Daoy (cell line): ENCODE measurements at places on chromosomes 6 and 20.

DNA sequence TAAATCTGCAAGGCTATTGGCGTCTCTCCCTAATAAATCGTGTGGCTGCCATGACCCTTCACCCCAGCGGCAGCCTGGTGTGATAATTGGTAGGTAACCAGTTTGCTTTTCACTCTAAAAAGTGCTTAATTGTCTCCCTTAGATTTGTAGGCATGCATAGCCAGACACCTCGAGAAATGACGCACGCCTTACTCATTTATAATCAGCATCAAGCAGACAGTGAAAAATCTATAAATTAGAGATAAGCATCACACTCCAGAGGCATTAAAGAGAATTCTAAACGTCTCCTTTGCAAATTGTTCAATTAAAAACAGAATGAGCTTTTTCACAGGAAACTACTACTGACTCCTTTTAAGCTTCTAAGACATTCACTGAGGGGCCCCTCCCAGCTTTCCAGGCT is 110.2 kb upstream of the RPS6KA2 start:
- DNase-seq = peak; percentile 45

GRCh38 chr6:131960371-131961133 is 9.4 kb upstream of the CCN2 start:
- DNase-seq = no peak

DNA sequence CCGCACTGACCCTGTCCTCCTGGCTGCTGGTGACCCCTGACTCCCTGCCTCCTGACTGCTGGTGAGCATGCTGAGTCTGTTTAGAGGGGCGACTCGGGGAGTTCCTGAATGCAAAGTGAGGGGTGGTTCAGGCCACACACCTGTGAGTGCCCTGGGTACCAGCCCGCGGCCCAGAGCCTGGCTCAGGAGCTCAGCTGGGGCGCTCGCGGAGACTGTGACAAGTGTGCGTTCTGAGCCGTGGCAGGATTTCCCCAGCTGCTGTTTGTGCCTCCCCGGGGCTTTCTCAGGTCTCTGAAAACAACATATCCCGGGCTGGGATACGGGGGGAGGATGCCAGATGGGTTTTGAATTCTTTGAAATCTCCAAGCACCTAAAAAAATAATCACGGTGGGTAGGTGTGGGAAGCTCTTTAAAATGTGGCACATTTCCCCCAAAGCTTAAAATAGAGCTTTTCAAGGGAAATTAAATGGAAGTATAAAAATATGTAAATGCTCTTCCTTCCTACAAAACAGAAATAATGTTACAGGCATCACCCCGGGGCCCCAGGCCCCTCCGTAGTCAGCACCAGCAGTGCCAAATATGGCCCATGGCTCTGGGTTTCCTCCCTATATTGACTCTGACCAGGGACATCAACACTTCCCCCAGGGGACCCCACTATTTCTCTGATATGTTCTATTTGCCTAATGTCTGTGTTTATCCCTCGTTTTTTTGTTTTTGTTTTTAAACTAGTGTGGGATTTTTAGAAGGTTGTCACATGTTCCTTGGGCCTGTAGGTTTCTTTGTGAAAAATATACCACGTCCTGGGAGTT is 49.9 kb upstream of the TAGAP start:
- no peak for DNase-seq

DNA sequence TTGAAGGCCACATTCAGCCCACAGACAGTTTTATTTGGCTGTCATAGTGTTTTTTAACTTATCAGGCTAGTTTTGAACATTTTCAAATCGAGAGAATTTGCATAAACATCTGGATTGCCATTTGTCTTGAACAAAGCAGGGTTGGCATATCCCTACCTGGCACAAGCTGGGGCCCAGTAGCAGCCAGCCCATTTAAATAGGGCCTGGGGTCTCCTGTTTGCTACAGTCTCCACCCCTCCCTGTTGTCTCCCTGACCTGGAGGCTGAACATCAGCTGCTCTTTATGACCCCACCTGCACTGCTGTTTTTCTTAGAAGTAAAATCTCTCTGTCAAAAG is 10.5 kb downstream of the BCAS4 start:
- no peak for DNase-seq

DNA sequence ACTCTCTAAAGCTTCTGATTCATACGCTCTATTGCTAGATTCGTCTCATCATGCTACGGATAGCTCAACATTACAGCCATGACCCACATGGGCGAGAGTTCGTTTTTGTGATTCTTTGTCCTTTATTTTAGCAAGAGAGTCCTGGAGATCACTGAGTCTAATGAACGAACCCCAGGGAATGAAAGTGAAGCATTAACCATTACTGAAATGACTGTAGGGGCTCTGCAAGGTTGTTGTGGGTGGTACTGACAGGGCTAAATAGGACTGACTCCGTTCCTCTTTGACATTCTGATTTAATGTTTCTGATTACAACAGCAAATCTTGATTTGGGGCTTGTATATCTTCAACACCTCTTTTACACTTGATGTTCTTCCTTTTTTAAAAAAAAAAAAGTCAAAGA is 13.7 kb upstream of the RTF2 start:
- no peak for DNase-seq

DNA sequence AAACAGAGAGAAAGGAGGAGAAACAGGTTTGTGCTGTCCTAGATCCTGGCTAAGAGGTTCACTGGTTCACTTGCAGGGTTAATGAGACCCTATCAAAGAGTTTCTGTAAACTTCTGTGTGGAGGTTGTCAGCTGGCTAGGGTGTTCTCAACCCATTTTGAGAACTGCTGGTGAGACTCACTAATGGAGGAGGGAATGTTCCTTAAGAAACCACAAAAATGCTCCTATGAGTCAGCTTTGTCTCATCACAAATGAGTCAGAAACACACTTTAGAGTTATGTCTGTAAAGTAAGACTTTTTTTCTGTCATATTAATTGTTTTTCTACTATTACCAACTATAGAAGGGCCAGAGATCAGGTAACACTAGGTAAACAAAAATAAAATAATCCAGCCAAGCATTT is 884.4 kb downstream of the PHF3 start:
- DNase-seq = peak; percentile 2

GRCh38 chr6:75275067-75275466 is 9.5 kb downstream of the TMEM30A start:
- DNase-seq = peak; percentile 65

DNA sequence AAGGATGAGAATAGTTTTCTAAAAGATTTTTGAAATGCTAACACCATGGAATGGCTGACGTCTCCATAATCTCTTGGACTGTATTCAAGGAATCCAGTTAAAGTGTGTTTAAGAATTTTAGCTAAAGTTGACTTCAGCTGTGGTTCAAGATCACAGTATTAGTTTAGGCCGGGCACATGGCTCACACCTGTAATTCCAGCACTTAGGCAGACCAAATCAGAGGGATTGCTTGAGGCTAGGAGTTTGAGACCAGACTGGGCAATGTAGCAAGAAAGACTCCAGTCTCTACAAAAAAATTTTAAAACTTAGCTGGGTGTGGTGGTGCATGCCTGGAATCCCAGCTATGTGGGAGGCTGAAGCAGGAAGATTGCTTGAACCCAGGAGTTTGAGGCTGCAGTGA is 68.2 kb downstream of the RFPL4B start:
- DNase-seq = no peak

- no peak for DNase-seq
Observed at GRCh38 chr6:44564906-44565524, 177.5 kb downstream of the CDC5L start.

GRCh38 chr6:150366118-150366778 is 2.6 kb upstream of the IYD start:
- DNase-seq = no peak

DNA sequence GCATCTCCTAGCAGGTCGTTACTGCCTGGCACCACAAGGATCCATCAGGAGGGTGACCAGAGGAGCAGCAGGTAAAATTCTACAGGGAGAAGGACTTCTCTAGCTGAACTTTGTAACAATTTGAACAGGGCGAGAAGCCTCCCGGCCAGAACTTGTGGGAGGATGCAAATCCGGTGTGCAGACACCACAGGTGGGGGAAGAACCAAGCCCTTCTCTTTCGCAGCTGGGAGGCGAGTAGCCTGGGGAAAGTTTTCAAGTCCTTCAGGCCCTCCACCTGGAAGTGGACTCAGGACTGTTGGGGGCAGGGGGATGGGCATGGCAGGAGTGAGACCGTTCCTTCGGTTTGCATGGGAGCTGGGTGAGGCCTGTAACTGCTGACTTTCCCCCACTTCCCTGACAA is 42.7 kb upstream of the FAM210B start:
- DNase-seq = no peak

- DNase-seq = peak; percentile 79
Observed at GRCh38 chr20:35215066-35215956, 11.2 kb upstream of the MMP24 start.

DNA sequence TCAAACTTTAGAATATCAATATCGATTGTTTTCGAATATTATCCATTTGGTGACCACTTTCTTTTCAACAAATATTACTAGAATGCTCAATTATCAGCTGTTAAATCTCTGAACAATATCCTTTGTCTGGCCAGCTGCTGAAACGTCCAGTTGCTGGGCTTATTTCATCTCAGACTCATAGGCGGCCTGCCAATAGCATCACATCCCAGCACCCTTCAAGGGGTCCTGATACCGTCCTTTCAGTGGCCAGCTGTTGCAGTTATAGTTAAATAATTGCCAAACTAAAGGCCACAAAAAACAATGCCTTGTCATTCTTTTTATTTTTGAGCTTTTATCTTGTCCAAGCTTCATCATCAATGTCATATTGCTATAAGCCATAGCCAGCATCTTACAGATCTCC is 1006.8 kb upstream of the MANEA start:
- no peak for DNase-seq

DNA sequence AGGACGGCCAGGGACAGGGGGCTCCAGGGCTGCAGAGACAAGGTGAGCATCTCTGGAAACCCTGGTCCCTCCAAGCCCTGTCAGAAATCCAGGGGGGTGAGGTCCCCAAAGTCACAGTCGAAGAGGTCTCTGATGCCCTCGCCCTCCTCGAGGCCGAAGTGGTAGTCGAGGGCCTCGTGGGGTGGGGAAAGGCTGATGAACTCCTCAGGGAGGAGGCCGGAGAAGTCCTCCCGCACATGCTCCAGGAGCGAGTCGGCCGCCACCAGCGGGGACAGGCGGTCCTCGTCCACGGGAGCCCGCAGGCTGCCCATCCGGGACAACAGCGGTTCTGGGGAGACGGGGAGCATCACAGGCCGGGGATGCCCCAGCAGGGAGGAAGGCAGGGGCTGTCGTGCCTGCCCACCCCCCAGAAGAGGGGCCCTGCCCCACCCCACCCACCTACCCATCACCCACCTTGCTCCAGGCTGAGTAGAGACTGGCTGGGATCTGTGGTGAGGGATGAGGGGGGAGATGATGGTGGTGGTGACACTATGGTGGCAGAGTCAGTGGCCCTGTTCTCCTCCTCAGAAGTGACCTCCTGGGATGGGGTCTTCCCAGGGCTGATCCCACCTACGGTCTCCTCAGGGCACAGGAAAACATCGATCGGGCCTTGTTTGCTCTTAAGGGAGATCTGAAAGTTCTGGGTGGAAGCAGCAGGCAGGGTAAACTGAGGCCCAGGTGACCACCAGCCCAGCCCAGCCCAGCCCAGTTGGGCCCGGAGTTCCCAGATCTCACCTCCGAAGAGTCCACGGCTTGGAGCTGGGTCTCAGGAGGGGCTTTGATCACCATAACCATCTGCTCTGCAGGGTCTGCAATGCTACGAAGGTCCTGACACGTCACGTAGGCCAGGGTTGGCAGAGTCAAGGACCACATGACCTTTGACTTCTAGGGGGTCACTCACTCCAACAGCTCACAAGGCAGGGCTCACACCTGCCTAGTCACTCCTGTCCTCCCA is 2.7 kb upstream of the NECAB3 start:
- DNase-seq = no peak

- DNase-seq = no peak
Observed at GRCh38 chr6:156160007-156160794, 617.0 kb upstream of the ARID1B start.
